ENCODE measurements at places on chromosomes 2 and 18.

DNA sequence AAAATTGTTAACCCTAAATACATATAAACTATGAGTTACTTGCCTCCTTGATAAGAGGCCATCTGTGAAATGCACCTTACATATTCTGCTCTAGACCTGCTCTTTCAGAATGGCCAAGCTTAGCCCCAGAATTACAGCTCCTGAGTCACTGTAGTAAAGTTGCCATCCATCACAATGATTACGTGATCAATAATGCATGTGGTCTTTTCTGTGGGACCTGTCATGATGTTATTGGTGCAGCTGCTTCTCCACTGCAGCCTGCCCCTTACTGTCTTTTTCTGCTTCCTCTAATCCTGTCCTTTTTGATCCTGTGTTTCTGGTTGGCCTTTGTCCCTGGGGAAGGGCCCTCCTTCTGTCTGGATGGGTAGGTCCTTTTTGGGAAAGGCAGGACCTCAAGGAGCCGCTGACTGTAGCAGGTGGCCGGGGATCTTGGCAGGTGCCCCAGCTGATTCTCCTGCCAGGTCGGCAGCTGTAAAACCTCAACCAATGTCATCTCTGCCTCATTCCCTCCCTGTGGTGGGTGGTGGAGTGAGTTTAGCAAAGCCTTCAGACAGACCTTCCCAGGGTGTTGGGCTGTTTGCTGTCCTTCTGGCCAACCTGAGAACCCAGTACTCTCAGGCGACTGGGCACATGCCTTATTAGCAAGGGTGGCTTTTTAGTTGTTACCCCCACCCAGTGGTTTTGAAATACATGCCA is 126.2 kb upstream of the EML6 start:
- DNase-seq, result no peak
- H3K4me1 ChIP-seq, result peaks cover 25% of the 10 kb centered on the region
- no peaks in the 10 kb centered on the region for H3K36me3 ChIP-seq
- H3K27ac ChIP-seq, result peak overlapping the region; percentile 79

GRCh38 chr2:25202275-25202674 is 33.9 kb upstream of the POMC start:
- no peaks in the 10 kb centered on the region for H3K27me3 ChIP-seq
- no peaks in the 10 kb centered on the region for H3K36me3 ChIP-seq
- no peaks in the 10 kb centered on the region for H3K4me1 ChIP-seq
- no peak overlapping the region for H3K27ac ChIP-seq
- DNase-seq, result no peak

DNA sequence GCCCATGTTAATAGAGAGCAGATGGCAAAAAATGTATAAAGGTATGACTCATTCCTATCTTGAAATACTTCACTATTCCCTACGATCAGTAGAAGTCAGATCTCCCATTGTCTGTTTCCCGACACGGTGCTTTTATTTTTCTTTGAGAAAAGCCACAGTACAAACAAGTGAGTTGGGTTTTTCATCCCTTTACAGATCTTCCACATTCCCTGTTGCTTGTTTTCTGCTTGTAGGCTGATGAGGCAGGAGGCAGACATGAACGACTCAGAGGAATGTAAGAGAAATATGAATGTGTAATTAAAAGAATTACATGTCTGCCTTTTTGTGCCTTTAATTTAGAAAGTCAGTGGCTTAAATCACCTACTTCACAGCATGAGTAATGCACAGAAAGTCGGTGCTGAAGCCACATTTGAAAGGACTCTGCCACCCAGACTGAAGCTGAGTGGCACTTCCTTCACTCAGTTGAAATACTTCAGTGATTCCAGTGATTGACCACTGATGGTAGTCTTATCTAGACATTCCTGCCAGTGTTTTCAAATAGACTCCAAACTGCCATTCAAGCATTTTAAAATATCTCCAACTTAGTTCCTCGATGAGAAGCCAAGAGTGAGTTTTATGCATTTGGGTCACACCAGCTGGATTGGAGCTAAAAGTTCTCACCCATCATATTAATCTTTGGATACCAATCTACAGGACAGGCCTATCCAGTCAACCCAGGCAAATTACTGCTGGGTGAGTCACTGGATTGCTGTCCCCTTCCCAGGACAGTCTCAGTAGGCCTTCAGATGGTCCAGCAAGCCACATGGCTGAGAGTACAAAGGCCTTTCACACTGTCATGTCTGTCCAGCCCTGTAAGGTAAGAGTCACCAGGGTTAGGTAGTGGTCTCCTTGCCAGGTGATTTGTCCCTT is 79.0 kb downstream of the COLEC12 start:
- no peak overlapping the region for H3K4me3 ChIP-seq
- DNase-seq, result no peak
- no peak overlapping the region for H3K27ac ChIP-seq
- H3K4me1 ChIP-seq, result no peaks in the 10 kb centered on the region

DNA sequence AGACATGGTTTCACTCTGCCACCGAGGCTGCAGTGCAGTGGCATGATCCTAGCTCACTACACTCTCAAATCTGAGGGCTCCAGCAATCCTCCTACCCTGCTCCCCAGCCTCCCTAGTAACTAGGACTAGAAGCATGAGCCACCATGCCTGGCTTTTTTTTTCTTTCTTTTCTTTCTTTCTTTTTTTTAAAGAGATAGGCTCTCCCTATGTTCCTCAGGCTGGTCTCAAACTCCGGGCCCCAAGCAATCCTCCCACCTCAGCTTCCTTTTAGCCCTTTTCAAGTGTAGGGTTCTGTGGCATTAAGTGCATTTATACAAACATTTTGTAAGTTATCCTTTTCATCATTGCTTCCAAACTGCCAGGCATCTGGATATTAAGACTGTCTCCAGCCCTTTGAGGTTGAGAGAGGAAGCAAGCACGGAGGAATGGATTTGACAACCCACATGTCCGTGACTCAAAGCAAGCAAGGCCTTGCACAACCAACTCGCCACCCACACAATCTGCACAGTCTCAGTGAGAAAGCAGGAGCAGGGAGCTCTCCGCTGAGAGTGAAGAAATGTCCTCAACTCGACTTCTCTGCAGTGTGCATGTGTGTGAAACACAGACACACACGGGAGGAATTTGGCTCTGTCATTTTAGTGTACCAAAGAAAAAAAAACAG is 65.6 kb downstream of the ATP8B1 start:
- H3K4me3 ChIP-seq, result no peak overlapping the region
- no peaks in the 10 kb centered on the region for H3K4me1 ChIP-seq
- H3K27ac ChIP-seq, result peak overlapping the region; percentile 70
- no peaks in the 10 kb centered on the region for H3K27me3 ChIP-seq

GRCh38 chr18:70428439-70428838 is 139.6 kb downstream of the SOCS6 start:
- no peaks in the 10 kb centered on the region for H3K36me3 ChIP-seq
- H3K27me3 ChIP-seq, result no peaks in the 10 kb centered on the region
- H3K4me1 ChIP-seq, result no peaks in the 10 kb centered on the region
- no peak overlapping the region for H3K27ac ChIP-seq
- DNase-seq, result no peak

- H3K36me3 ChIP-seq, result peaks cover 8% of the 10 kb centered on the region
- H3K4me3 ChIP-seq, result no peak overlapping the region
- no peak for DNase-seq
- no peak overlapping the region for H3K27ac ChIP-seq
- no peaks in the 10 kb centered on the region for H3K4me1 ChIP-seq
- H3K27me3 ChIP-seq, result no peaks in the 10 kb centered on the region
Observed at GRCh38 chr2:100393362-100393761, 24.1 kb downstream of the CHST10 start.

- peaks cover 22% of the 10 kb centered on the region for H3K4me1 ChIP-seq
- no peak for DNase-seq
- H3K27me3 ChIP-seq, result no peaks in the 10 kb centered on the region
- no peaks in the 10 kb centered on the region for H3K36me3 ChIP-seq
- peak overlapping the region; percentile 34 for H3K27ac ChIP-seq
Observed at GRCh38 chr2:237664151-237664550, 36.8 kb downstream of the LRRFIP1 start.

DNA sequence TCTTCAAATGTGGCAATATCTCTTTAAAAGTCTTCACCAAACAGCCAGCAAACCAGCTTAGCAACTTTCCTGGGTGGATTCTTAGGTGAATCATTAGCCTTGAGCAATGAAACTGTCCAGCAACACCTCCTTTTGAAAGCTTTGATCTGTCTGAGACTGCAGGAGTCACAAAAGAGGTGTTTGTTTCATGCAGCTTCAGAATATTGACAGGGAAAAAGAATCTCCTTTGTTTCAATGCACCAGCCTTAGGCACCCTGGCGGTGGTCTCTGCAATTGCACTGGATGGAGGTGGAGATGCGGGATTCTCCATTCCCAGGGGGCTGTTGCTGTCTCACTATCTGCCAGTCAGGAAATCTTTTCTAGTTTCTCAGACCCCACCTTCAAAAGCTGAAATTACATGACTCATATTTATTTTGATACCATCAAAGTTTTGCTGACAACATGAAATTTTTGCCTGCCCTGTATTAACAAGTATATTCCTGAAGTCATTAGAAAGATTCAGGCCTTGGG is 76.0 kb upstream of the DSG1 start:
- no peaks in the 10 kb centered on the region for H3K27me3 ChIP-seq
- no peak for DNase-seq
- H3K4me1 ChIP-seq, result no peaks in the 10 kb centered on the region
- H3K4me3 ChIP-seq, result no peak overlapping the region
- no peak overlapping the region for H3K27ac ChIP-seq
- H3K36me3 ChIP-seq, result no peaks in the 10 kb centered on the region

DNA sequence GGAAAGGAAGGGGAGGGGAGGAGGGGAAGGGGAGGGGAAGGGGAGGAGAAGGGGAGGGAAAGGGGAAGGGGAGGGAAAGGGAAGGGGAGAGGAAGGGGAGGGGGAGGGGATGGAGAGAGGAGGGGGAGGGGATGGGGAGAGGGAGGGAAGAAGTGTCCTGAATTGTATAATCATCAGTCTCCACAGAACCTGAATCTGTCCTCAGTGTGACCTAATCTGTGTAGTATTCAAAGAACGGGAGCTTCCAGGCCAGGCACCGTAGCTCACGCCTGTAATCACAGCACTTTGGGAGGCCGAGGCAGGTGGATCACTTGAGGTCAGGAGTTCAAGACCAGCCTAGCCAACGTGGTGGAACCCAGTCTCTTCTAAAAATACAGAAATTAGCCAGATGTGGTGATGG is 41.1 kb upstream of the CCDC150 start:
- DNase-seq, result no peak
- no peak overlapping the region for H3K4me3 ChIP-seq
- H3K27me3 ChIP-seq, result no peaks in the 10 kb centered on the region
- H3K36me3 ChIP-seq, result no peaks in the 10 kb centered on the region

DNA sequence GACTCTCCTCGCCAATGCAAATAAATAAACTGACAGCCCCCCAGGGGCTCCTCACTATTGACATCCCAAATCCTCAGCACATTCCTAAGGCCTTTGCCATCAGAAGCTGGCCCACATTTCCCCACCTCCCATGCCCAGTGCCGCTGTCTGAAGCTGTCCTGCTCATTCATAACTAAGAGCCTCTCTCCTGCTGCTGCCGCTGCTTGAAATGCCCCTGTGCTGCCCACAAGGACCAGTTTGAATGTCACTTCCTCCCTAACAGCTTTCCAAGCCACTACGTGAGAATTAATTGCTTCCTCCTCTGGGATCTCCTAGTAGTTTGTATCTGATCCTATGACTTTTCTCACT is 151.6 kb upstream of the CAPN13 start:
- DNase-seq, result no peak
- H3K36me3 ChIP-seq, result no peaks in the 10 kb centered on the region

DNA sequence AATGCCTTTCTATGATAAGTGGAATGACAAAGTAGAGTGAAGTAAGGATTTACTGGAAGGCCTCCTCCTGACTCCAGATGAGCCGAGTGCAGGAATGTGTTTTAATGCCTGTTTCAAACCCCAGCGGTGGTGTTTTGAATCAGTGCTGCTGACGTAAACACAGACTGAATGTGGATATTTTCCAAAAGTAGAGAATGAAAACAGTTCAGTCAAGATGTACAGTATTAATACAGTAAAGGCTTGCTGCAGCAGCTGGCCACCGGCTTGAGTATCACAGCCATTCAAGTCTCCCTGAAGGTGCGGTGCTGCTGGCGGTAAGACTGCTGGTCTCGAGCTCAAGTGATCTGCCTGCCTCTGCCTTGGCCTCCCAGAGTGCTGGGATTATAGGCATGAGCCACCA is 46.7 kb downstream of the ARHGAP28 start:
- no peaks in the 10 kb centered on the region for H3K4me1 ChIP-seq
- no peaks in the 10 kb centered on the region for H3K36me3 ChIP-seq
- no peaks in the 10 kb centered on the region for H3K27me3 ChIP-seq
- H3K27ac ChIP-seq, result no peak overlapping the region

- H3K27ac ChIP-seq, result no peak overlapping the region
- no peaks in the 10 kb centered on the region for H3K27me3 ChIP-seq
- peaks cover 26% of the 10 kb centered on the region for H3K36me3 ChIP-seq
- no peak overlapping the region for H3K4me3 ChIP-seq
- no peaks in the 10 kb centered on the region for H3K4me1 ChIP-seq
Observed at GRCh38 chr2:239975665-239976064, 49.5 kb downstream of the NDUFA10 start.

DNA sequence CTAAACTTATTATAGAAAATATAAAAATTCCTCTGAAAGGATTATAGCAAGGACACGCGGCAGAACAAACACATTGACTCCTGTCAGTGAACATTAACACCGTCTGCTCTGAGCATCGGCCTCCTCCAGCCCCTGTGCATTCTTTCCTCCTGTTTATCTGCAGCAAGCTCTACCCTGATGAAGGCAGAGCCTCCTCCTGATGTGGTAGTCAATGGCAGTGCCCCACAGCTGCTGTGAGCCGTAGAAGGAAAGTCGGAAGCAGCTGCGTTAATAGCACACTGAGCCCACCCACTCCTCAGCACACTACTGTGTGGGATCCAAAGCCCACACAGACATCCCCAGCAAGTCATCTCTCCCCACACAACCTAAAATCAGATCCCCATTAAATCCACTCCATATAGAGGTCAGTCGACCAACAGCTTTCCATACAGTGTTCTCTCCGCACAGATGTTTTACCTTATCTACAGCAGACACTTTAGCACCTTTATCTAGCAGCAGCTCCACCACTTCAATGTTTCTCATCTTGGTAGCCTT is 41.0 kb downstream of the KIDINS220 start:
- no peaks in the 10 kb centered on the region for H3K4me1 ChIP-seq
- peaks cover 51% of the 10 kb centered on the region for H3K36me3 ChIP-seq

DNA sequence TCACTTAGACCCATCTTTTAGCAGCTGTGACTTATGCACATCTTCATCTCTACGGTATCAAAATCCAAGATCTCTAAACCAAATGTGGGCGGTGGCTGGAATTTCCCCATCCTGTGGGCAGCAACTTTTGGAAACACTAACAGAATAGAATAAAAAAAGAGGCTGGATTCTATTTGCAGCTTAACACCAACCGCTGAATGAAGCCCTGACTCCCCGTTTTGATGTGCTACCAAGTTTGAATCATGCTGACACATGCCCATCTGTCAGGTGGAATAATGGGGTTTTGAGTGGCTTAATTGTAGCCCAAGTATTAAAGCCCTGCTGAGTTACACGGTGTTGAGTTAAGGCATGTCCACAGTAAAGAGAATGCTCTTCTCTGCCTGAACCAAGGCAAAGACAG is 165.2 kb downstream of the MTCL1 start:
- DNase-seq, result no peak
- H3K27ac ChIP-seq, result no peak overlapping the region
- H3K27me3 ChIP-seq, result no peaks in the 10 kb centered on the region
- no peaks in the 10 kb centered on the region for H3K4me1 ChIP-seq
- no peak overlapping the region for H3K4me3 ChIP-seq

- H3K27ac ChIP-seq, result no peak overlapping the region
- no peaks in the 10 kb centered on the region for H3K4me1 ChIP-seq
- DNase-seq, result no peak
- H3K4me3 ChIP-seq, result no peak overlapping the region
- no peaks in the 10 kb centered on the region for H3K36me3 ChIP-seq
Observed at GRCh38 chr2:235333076-235333475, 160.8 kb upstream of the AGAP1 start.

Measured in ascending aorta (tissue), 2 donors.